Bronchial epithelial cell (primary cell): ENCODE measurements at places on chromosomes 6 and 20. TPM values are rescaled to one million over a fixed set of nuclear protein-coding genes. Genes with fewer than 3 reads are reported as not detected.

DNMT3B gene
- 0.79 and 2.4 TPM in 2 replicates for total RNA-seq

FAM209B gene
- total RNA-seq = 0.26 TPM in 1 of 2 replicates, not detected in the other

MYO6 gene
- total RNA-seq = 13.7 and 19.1 TPM in 2 replicates

PLA2G7 gene
- not detected in 2 replicates for total RNA-seq

CLIC5 gene
- not detected in 2 replicates for total RNA-seq

NKAIN2 gene
- under 0.01 TPM in 1 of 2 replicates, not detected in the other for total RNA-seq
